Stromal cell of bone marrow (primary cell): ENCODE measurements at places on chromosomes 4 and X.

DNA sequence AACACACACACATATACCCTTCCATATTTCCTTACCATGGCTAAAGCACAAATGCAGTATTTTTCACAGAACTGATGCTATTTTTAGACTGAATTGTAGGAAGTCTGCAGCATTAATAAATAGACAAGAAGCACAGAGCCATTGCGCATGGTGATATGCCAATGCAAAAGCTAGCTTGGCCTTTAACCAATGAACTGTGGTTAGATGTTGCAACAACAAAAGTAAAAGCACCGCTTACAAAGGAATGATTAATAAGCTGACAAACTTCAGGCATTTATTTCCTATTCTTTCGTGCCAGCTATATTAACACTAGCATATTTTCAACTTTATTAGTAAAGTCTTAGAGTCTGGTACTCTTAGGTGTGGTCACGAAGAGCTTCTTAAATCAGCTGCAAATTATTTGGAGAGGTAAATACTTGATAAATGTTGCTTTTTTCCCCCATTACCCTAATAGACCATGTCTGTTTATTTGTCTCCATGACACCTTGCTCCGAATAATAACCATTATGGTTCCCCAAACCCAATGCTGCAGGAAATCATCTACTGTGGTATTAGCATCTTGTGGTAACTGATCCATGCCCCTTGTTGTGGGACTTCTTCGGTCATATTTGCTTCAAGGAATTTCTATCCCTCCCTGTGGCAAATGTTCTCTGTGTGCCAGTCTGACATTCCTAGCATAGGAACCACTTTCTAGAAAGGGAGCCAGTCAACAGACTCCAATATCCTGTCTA, 306.1 kb upstream of the TAPT1 start:
- peak; percentile 81 for DNase-seq

- DNase-seq, result no peak
Measured at GRCh38 chr4:148076964-148077363, 345.1 kb downstream of the ARHGAP10 start.

GRCh38 chr4:176664964-176665363, 127.8 kb downstream of the VEGFC start:
- no peak for DNase-seq

- no peak for DNase-seq
Measured at GRCh38 chrX:150919401-150919800, 20.9 kb upstream of the CD99L2 start.

DNA sequence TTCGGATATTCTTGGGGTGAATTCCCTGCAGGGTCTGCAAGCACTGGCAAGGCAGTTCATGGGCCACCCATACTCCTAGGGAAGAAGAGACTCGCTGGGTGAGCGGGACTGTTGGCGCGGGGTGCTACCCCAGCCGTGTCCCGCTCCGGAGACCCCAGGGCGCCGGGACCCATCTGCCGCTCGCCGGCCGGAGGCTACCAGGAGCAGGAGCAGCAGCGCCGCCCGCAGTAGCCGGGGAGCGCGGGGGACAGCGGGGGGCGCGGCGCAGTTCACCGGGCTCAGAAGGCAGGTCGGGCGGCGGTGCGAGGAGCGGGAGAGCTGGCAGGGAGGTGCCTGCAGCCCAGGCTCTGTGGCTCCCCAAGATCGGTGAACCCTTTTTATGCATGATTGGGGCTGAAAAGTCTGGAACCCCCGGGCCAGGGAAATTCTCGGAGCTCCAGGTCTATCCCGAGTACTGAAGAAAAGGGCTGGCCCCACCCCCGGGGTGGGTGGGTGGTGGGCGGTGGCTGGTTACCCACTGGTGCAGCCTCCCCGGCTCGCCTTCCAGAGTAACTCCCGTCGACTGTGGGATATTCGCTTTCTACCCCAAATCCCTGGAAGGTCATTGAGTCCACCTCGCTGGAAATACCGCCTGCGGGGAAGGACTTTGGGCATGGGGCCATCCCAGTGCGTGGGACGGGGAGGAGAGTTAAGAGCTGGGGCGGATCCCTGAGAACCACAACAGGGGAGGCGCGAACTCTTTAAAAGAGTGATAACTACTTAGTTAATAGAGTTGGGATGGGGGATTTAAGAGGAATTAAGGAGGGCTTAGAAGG, 37.6 kb downstream of the PF4 start:
- DNase-seq, result no peak

DNA sequence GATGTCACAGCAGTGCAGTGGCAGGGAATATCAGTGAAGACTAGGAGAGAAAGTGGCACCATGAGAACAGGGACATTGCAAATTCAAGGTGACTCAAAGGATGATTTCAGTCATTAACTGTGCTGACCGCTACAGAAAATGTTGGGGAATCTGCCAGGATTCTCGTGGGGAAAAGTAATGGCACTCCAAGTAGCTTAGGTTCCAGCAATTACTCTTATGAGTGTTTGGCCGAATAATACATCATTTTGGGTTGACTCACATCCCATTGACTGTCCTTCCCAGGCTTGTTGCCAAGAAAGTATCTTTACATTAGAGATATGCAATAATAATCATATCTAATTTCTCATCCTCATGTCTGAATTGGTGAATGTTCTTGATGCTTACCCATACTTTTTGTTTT, 1411.1 kb upstream of the PCDH7 start:
- DNase-seq, result peak; percentile 6

- no peak for DNase-seq
Measured at GRCh38 chrX:120625371-120625770, 4.5 kb downstream of the C1GALT1C1 start.

GRCh38 chr4:113904877-113905276, 74.6 kb downstream of the ARSJ start:
- DNase-seq, result no peak

DNA sequence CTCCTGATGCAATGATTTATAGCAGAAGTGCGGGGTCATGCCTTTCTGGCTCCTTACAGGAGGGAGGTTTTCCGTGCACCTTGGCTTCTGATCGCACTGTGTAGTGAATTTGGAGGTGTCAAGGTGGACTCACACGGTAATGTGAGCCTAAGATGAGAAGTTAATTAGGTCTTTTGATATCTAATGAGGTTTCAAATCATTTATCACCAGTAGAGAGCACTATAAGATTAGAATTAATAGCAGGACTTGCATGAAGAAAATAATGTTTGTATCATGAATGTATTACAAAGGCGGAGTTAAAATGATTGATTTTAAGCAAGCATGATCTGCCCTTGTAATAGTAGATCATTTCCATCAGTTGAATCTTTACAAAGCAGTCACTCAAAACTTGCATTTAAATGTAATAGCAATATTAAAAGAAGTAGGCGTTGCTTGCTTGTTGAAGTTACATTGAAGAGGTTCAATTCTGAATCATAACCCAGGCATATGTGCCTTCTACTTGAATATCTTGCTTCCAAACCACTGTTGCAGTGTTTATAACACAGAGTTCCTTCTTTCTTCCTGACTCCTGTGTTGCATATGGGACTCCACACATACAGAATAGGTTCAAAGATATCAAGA, 152.1 kb downstream of the FMR1NB start:
- DNase-seq, result no peak

DNA sequence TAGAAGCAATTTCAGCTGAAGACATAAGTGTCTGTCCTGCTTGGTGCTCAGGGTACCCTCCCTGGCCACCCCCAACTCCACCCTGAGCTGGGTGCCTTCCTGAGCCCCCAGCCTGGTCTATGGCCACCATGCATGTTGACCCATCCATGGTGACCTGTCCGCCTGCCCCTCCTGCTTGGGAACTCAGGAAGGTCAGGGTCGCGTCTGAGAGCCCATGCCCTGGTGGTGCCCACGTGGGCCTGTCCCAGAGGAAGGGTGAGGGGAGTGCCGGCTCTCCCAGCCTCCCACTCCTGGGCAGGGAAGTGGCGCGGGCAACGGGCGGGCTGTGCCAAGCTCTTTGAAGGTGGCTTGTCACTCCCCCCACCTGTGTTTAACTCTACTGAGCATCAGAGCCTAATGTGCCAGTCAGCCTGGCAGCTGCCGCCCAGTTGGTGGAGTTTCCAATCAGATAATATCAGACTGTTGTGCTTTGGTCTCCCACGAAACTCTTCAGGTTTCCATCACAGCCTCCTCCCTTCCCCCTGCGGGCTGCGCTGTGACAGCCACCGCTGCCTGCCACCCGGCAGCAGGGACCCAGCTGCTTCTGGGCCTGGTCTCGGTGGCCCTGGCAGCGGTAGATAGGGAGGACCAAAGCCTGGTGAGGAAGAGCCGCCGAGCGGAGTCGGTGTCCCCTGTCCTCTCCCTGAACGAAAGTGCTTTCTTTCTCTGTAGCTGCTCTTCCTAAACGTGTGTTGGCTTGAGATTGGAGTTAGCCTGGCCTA, 4.8 kb downstream of the SH3BP2 start:
- DNase-seq, result no peak

DNA sequence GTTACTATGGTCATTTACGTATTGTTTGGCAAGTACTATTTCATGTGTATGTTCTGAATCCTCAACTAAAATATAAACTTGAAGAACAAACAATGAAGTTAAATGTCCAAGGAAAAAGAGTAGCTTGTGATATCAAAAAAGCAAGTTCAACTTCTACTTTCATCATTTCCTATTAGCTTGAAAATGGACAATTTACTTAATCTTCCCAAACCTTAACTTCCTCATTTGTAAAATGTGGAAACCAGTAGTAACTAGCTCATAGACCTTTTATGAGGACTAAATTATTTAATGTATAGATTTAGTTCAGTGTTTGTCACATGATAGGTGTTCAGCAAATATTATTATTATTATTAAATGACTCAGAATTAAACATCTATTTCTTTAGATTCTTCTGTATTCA, 276.8 kb upstream of the TET2 start:
- DNase-seq, result no peak

GRCh38 chr4:169971456-169972015, 54.7 kb downstream of the MFAP3L start:
- no peak for DNase-seq

GRCh38 chr4:38728631-38729141, 54.1 kb downstream of the TLR10 start:
- no peak for DNase-seq

GRCh38 chrX:97372001-97372766, 488.5 kb downstream of the RPA4 start:
- DNase-seq, result no peak

GRCh38 chrX:13420545-13421183, 100.8 kb upstream of the ATXN3L start:
- no peak for DNase-seq

DNA sequence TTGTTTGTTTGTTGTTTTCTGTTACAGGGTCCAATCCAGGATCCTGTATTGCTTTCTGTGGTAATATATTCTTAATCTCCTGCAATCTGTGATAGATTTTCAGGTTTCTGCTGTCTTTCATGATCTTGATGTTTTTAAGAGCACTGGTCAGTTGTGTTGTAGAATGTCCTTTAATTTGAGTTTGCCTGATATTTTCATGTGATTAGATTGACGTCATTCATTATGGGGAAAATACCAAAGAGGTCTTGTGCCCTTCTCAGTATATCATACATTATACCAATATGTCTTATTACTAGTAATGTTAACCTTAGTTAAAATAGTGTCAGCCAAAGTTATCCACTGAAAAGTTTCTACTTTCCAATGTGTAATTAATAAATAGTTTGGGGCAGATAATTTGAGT, 929.3 kb downstream of the PCDH19 start:
- DNase-seq, result no peak

- DNase-seq, result no peak
Measured at GRCh38 chr4:6941796-6942195, 32.2 kb downstream of the TBC1D14 start.

DNA sequence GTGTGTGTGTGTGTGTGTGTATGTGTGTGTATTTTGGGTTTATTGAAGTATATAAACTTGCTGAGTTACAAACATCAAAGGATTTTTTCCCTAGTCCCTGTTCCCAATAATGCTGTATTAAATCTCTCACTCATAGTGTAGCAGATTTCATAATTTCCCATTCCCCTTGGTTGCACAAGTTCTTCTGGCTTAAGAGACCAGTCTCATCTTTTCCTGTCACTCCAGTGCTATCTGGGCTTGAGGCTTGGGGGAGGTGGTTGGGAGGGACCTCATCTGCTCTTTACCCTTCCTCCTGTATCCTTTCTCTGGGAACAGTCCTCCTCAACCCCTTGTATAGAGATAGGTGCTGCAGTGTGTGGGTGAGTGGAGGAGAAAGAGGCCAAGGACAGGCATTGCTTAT, 285.4 kb upstream of the BOD1L1 start:
- DNase-seq, result peak; percentile 73

DNA sequence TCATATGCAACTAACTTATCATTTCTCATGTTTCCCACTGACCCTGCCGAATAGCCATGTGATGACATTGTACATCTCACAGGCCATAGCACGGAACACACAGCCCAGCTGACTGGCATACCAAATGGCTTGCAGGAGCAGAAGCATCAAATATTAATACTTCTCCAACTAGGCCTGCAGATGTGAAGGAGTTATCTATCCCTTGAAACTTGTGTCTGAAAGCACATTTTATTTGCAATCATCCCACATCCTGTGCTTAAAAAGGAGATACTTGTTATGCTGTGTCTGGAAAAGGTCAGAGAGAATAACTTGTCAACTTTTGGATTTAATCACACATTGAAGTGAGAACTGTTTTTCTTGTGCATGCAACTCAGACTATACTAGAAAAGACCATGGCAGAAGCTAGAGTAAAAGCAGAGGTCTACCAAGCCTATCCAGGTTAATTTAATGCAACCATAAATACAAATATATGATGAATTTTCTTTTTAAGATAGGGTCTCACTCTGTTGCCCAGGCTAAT, 100.4 kb downstream of the IRF2 start:
- DNase-seq, result no peak

DNA sequence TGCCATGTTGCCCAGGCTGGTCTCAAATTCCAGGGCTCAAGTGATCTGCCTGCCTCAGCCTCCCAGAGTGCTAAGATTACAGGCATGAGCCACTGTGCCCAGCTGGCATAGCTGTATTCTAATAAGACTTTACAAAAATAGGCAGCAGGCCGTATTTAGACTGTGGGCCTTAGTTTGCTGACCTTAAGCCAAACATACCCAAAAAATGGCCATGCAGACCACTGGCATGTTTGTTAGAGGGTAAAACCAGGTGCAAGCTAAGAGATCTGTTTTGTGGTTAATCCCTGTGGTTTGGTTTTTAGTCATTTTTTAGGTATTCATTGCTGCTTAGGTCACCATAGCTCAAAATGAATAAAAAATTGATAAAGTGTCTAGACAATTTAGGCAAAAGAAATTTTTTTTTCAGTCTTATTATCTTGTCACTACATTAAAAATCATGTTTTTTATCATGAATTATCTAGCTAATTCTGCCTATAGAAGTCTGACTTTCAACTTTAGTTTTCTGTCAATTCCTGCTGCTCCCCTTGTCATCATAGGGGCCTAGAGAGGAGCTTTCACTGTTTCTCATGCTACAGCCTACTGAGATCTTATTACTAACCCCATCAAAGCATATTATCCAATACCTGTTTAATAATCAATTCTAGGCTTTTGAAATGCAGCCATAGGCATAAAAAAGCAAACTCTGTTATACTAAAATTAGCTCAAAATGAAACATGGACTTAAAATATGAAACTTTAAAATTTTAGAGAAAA, 7.5 kb upstream of the SPINK2 start:
- no peak for DNase-seq

DNA sequence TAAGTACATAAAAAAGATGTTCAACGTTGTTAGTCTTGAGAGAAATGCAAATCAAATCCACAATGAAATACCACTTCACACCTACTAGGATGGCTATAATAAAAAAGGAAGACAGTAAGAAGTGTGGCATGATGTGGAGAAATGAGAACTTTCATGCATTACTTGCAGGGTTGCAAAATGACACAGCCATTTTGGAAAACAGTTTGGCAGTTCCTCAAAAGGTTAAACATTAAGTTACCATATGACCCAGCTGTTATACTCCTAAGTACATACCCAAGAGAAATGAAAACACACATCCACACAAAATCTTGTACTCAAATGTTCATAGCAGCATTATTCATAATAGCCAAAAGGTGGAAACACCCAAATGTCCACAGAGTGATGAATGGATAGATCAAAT, 25.8 kb upstream of the LIMCH1 start:
- DNase-seq, result no peak

GRCh38 chr4:160510928-160511327, 1408.0 kb downstream of the RAPGEF2 start:
- peak; percentile 8 for DNase-seq
